ENCODE measurements at places on chromosomes 4 and X.

GRCh38 chrX:126485409-126485808, 67.2 kb downstream of the DCAF12L1 start:
- DNase-seq = no peak

DNA sequence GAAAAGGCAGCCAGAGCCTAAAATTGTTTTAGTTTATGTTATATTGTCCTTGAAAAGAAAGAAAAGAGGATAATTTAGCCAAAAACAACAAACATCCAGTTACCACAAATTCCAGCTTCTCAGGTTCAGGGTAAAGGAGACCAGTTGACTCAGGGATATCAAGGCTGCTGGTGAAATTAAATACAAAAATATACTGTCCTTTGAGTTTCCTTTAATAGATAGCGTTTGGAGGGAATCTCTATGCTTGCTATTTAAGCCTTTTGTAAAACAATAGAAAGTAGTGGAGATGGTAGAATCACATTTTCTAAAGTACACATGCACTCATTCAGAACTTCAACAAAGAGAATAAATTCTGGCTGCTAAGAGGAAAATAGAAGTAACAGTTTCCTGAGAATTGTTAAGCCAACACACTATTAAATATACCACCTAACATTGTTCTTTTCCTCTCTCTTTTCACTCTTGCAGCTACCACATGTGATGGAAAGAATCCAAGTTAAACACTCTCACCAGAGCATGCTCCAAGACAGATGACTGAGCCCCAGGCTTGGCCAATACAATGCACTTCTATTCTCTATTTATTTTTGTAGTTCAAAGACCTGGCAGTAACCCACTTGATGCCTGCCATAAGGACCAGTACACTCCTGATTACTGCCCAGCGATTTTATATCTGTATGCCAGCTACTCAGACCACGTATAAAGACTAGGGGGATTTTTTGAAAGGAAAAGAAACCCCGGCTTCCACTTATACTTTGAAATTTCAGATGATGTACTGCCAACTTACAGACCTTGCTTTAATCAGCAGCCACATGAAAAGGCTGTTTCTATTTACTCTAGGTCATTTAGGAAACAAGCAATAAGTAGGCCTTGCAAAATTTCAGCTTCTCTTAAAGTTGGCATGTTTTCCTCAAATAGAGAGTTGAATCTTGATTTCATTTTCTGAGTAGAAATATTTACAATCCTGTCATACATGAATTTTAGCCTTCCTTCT, 756.9 kb downstream of the FAT4 start:
- DNase-seq = no peak

DNA sequence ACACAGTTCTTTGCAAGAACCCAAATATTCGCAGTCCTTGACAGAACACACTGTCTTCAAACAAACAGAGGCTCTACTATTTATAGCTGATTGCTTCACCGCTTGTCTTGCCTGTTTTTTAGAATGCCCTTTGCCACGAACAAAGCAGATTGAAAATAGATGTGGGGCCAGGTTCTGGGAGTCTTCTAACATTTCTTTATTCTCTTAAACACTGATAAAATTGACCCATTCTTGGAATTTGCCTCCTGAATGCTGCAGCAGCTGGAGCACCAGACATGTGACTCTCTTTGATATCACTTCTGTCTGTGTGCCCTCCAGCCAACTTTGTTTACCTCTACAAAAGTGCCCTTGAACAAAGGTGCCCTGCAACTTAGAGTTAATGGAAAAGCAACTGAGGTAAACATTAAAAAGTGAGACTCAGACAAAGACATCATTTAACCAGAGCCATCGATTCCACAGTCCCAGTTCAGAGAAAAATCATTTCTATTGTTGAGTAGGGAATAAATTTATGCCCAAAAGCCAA, 64.2 kb upstream of the SPP1 start:
- peak; percentile 50 for DNase-seq

- DNase-seq = no peak
These were observed 23.3 kb downstream of the SPARCL1 start for GRCh38 chr4:87505862-87506261.

- no peak for DNase-seq
These were observed 1.5 kb downstream of the OPHN1 start for GRCh38 chrX:68431836-68432235.

- DNase-seq = no peak
These were observed 39.3 kb downstream of the NHSL2 start for GRCh38 chrX:71949844-71950445.

DNA sequence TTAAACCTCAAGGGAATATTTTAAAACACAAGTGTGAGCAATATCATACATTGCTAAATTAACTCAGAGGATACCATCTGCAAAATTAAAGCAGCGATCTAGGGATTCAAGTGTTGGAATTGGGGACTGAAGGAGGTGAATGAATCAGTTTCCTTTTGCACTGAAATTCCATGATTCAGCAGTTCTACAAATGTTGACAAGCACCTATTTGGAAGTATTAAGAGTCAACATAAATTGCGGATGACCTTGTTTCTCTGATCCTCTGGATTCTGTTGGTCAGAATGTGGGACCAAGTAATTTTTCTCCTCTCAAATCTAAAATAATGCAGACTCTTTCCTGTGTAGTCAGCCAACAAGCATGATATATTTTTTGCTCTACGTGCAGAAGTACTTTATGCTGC, 78.8 kb downstream of the LDB2 start:
- no peak for DNase-seq

DNA sequence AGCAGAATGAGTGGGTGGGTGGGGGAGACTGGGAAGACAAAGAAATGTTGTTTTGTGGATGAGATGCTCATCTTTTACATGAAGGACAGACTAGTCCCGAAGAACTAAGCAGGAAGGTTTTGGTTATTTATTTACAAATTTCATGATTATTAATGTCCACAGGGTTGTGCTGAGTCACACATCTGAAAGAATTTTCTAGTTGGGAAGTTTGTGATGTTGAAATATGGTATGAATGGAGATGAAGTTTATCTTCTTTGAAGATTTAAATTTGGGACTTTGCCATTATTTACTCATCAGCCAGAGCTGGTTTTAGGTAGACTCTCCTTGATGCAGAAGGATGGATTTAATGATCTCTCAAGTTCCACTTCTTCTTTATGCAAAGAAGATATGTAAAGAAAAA, 75.5 kb downstream of the MOSPD2 start:
- no peak for DNase-seq

DNA sequence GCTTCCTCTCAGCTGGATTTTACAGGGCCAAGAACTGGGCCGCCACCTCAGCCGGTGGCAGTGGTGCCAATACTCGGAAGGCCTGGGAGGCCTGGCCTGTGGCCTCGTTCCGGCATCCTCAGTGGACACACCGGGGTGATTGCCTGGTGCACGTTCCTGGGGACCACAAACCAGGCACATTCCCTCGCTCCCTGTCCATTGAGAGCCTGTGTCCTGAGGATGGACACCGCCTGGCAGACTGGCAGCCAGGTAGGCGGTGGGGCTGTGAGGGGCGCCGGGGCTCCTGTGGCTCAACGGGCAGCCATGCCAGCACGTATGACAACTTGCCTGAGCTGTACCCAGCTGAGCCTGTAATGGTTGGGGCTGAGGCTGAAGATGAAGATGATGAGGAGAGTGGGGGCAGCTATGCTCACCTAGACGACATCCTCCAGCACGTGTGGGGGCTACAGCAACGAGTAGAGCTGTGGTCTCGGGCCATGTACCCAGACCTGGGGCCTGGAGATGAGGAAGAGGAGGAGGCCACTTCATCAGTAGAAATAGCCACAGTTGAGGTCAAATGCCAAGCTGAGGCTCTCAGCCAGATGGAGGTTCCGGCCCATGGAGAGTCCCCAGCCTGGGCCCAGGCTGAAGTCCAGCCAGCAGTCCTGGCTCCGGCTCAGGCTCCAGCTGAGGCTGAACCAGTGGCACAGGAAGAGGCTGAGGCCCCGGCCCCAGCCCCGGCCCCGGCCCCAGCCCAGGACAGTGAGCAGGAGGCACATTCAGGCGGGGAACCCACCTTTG, 70.4 kb downstream of the STARD8 start:
- DNase-seq = no peak

- no peak for DNase-seq
These were observed 8.6 kb downstream of the LANCL3 start for GRCh38 chrX:37580080-37580479.

DNA sequence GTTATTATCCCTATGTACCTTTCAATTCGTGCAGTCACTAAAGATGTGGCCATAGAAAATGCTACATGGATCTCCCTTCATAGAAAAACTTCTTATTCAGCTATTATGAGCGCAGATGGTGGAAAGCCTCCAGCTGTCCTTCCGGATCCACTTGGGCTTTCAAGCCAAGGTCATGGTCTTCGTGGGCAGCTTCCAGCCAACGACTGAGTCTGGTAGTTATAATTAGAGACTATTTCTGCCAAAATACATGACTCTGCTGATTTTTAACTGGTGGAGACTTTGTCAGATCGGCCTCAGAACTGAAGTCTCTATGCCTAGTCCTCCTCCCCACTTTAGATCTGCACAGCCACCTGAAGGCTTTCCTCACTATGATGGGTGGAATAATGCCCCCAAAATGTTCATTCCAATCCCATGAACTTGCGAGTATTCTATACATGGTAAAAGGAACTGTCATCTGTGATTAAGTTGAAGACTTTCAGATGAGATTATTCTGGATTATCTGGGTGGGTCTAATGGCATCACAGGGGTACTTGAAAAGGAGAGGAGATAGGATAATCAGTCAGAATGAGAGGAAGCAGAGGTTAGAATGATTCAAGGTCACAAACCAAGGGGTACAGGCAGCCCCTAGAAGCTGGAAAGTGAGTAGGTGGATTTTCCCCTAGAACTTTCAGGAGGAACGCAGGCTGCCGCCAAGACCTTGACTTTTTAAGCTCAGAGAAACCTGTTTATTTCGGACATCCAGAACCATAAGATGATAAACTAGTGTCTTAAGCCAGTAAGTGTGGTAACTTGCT, 171.1 kb upstream of the CXCL13 start:
- DNase-seq = no peak

DNA sequence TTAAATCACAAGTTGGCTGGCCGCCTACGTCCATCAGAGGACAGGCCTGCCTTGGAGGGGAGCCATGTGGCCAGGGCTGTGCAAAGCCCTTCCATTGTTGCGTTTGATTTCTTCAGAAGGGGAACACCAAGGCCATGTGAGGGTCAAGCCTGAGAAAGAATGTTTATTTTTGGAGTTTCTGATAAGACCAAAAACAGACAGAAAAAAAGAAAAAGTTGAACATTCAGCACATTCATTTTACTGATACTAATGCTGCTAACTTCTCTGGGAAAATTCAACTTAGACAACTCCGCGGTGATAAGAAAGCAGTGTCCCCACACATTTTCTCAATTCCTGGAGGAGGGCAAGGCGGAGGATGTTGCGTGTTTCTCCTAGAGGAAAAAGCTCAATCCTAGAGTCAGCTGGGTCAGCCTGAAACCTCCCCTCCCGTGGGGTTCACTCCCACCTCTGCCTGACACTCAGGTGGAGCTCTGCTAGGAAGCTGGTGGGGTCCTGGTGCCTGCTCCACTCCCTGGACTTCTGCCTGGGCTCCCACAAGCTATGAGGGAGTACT, 63.5 kb downstream of the ANAPC4 start:
- no peak for DNase-seq

DNA sequence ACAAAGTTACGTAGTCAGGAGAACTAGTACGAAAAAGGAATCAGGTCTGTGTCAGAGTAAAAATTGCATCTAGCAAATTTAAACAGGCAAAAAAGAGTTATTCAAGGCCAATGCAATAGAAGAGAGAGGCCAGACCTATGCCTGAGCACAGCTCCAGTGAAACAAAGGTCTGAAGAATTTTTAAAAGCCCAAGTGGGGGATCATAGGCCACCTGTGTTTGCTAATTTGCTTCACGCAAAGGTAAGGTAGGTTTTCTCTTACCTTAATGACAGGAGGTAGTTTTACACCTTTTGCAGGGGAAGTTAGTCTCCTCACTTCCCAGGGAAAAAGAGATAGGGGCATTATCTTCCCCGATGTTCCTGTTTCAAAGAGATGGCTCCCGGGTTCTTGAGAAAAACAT, 448.6 kb upstream of the TECRL start:
- no peak for DNase-seq

DNA sequence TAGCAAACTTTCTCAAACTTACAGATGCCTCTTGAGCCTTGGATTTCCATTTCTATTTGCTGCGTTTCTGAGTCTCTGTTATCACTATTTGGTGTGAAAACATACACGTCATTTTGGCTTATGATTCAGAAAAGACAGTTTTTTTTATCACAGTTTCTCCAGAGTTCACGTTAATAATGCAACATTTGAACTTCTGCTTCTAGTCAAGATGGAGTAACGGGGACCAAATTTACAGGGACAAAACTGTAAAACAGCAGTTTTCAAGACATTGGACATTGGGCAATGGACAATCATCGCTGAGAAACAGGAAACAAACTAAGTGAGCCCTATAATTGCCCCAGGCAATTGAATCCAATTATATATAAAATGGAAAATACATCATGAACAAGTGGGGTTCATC, 36.2 kb upstream of the TASL start:
- DNase-seq = no peak

GRCh38 chrX:68345025-68345424, 88.3 kb downstream of the OPHN1 start:
- DNase-seq = no peak

DNA sequence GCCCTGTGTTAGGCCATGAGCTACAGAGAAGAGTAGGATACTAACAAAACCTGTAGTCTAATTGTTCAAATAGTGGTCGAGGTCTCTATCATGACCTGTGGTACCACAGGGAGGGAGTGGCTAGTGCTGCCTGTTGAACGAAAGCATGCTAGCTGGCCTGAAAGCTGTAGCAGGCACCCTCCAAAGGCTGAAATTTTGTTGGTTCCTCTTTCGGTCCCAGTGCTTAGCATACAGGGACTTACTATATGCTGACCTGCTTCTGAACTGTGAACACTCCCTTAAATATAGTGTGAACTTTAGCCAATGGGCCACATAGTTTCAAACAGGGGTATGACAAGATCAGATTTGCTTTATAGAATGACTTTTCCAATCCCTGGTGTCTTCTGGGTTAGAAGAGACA, 113.4 kb downstream of the PJA1 start:
- DNase-seq = no peak

GRCh38 chrX:12210196-12210815, 72.0 kb downstream of the FRMPD4 start:
- no peak for DNase-seq
